Stimulated activated CD4-positive, alpha-beta T cell treated with anti-CD3 and anti-CD28 coated beads, Interleukin-1b, Interleukin-23, amount 100 ng/mL, for 48 hours (primary cell): ENCODE measurements at places on chromosomes 13 and 19.
A peak's percentile ranks its signal among the peaks of the same experiment; 100 is the strongest.

GRCh38 chr13:35478271-35479037, 2.0 kb upstream of the MAB21L1 start:
- DNase-seq = no peak

- DNase-seq = peak; percentile 65
These were observed at the start of gene DENND1C for GRCh38 chr19:6481541-6482342. DENND1C (minus strand) TSS chr19:6481787; CDS start chr19:6481695, 92 bp downstream.

DNA sequence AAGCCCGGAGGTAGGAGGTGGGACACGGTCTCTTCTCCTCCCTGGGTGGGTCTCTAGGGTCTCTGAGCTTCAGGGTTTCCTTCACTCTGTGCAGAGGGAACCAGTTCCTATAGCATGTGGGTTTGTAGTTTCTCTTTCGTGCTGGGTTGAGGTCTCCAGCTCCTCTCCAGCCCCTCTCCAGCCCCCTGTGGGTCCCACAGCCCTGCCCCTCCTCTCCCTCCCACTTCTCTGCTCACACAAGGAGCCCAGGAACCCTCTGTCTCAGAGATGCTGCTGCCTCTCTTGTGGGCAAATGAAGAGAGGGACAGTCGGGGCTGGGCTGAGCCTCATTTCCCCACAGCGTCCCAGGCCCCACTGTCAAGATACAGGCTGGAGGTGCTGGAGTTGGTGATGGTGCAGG, 1.4 kb downstream of the SIGLEC7 start:
- no peak for DNase-seq

DNA sequence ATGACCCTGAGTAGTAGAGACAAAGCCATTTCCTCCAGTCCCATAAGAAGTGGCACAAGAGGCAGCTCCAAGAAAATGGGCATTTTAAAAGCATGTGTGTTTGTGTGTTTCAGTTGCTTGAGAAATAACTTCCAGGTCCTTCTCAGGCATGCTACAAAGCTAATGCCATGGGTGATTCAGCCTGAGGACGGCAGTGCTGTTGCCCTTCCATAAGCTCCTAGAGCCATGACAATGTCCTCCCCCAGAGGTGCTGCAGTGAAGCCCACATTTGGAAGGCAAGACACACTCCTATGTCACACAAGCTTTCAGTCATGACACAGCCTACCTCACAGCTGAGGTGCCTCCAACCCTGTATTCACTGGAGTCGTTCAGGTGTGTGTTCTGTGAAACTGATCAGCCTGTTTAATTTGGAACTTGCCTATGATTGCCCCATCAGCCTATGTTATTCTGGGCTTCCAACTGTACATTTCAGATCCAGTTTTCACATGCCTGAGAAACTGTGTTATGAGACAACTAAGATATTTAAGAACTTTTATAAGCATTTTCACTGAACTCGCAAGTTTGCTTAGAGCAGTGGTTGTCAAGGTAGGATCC, 213.6 kb downstream of the FOXO1 start:
- DNase-seq = no peak

GRCh38 chr13:47478985-47479384, 522.1 kb downstream of the SUCLA2 start:
- no peak for DNase-seq

DNA sequence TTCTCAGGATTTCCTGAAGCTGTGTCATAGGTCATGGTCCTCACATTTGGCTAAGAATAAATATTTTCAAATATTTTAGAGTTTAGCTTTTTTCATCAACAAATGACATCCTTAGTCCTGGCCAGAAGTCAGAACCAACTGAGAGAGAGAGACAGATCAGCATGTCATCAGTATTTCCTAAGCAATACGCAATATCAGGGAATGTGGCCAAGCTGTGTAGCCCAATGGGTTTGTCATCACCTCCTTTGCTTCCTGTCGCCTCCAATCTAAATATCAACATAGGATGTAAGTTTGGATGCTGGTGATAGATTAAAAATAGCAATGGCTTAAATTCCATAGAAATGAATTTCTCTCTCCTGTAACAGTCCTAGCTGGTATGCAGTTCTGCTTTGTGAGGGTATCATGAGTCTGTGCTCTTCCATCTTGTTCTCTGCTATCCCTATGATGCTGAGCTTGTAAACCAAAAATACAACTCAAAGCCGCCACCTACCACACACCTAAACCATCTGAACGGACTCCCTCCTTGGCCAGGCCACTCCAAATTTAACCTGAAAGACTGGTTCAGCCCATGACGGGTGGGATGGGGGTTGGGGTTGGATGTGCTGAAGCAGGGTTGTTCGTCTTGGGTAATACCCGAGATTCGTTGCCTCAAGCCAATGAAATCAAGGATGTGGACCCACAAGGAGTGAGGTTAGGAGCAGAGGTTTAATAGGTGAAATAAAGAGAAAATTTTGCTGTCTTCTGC, 10.0 kb upstream of the IGSF23 start:
- no peak for DNase-seq

GRCh38 chr19:7292950-7293761, 1.1 kb downstream of the INSR start:
- no peak for DNase-seq

- no peak for DNase-seq
These were observed 222.4 kb upstream of the PCDH17 start for GRCh38 chr13:57409121-57409520.

GRCh38 chr19:13155472-13156359, 5.5 kb downstream of the IER2 start:
- DNase-seq = peak; percentile 56

- no peak for DNase-seq
These were observed 900.1 kb downstream of the PCDH9 start for GRCh38 chr13:66329988-66330451.

- DNase-seq = no peak
These were observed 209.8 kb downstream of the FGF14 start for GRCh38 chr13:102191951-102192502.

GRCh38 chr13:58376349-58376748, 744.8 kb downstream of the PCDH17 start:
- no peak for DNase-seq

DNA sequence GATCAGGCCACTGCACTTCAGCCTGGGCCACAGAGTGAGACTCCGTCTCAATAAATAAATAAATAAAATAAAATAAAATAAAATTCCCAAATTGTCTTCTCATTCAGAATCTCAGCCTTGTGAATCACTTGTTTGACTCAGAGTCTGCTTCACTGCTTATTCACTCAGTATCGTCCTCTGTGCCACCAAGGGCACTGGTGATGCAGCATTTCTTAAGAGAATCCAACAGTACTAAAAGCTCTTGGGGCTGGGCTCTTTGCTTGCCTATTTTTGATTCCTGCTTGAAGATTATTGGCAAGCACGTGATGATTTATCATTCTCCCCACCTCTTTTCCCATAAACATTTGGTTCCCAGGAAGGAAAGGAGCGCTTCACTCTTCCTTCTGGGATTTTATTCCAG, 54.8 kb upstream of the HMGB1 start:
- no peak for DNase-seq

DNA sequence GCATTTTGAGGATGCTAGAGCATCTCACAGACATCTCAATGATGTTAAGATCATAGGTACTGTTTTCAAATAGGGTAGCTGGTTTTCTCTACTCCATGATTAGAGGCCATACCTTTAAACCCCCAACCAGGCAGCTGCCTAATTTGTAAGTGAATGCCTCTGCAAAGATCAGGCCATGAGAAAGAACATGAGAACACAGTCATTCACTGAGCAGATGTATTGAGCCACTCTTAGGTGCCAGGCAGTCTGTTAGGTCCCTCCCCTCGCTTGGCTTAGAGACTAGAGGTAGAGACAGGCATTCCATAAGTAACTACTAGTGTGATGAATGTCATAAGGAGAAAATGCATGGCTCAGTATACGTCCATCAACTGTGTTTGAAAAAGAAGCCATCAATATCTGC, 410.0 kb downstream of the FGF9 start:
- no peak for DNase-seq

GRCh38 chr13:43195551-43195950, 172.2 kb downstream of the DNAJC15 start:
- no peak for DNase-seq

- DNase-seq = no peak
These were observed 279.3 kb downstream of the RBM26 start for GRCh38 chr13:79126706-79127105.

GRCh38 chr13:65660731-65661130, 1569.4 kb downstream of the PCDH9 start:
- no peak for DNase-seq

DNA sequence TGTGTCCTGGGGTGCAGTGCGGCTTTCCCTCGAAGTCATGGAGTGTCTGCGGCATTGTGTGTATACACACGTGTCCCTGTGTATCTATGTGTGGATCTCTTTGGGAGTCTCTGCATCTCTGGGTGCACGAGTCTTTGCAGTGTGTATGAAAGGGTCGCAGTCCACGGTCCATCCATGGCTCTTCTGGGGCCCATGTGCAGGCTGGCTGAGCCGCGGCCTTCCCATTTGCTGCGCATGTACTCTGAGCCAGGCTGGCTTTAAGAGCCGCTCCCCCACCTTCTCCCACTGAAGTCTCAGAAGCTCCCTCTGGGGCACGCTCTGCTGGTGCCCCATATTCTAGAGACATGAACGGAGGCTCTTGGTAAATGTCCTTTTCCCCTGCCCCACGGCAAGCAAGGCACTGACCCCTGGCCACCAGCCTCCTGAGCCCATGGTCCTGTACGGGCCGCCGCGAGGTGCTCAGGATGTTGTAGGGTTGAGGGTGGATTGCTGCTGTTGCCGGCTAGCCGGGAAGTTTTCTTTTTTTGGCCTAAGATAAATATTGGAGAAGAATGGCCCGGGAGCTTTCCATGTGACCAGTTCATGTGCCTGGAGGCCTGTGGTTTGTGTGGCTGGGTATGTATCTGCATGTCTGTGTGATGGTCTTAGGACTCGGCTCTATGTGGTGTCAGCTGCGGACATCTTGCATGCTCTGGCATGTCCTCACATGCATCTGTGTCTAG, 31.9 kb downstream of the PAK4 start:
- no peak for DNase-seq

DNA sequence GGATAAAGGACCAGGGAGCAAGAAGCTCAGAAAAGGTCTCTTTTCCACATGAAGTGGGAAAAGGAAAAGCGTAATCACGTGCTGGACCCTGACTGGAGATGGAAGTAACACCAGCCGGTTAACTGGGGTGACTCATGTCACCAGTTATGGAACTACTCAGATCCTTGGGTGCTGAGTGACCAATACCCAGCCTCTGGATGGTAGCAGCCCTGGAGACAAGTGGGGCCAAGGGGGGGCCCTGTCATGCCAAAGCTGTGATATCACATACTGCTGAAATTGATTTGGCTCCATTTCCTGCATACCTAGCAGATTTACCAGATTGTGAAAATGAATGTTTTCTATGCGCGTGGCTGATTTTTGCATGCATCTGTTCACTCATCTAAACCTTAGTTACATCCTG, 158.9 kb downstream of the ZIC5 start:
- DNase-seq = no peak

DNA sequence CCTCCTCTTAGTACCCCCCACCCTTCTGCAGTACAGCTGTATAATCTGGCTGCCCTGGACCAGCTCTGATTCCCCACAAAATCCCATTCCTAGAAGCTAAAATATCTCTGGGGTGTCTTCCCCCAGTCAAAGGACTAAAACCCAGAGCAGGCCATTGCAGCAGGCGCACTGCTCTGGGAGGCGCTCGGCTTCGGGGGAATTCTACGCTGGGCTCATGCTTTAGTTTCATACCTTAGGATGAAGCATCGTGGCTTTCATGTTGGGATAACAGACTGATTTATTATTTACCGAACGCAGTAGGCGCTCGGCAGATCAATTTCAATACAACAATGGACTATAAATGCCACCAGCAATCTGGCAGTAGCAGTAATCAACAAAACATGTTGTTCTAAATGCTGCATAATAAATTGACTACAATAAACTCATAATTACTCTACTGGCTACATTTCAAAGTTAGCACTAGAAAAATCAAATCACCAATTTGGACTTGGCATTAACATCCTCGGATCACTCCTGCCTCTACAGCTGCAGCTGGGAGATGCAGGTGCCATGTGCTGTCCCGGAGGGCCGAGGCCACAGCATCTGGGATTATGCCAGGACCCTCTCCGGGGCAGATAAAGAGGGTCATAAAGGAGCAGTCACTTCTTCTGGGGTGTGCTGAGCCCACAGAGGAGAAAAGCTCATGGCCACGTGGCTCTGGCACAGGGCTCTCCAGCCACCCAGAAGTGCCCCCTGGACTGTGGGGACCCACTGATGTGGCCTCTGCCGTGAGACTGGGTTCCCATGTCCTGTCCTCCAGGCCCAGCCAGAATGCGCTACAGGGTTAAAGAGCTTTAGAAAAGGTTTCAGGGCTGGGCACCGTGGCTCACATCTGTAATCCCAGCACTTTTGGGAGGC, 35.3 kb downstream of the CEBPG start:
- no peak for DNase-seq

- peak; percentile 50 for DNase-seq
These were observed 536 bp upstream of the AKAP8 start for GRCh38 chr19:15379999-15380647.

DNA sequence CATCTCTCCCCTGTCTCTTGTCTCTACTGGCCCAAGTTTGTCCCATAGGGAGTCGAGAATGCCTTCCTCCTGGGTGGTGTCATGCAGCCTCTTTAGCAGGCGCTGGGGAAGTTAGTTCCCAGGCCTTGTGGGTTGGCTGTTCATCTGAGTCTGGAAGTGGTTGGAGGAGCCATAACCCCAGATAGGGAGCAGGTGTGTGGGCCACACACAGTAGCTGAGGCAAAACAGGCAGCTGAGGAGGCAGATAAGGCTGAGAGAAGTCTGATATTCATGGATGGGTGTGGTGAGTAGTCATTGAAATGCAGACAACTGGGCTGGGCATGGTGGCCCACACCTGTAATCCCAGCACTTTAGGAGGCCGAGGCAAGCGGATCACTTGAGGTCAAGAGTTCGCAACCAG, 40.9 kb upstream of the KPNA3 start:
- DNase-seq = no peak

DNA sequence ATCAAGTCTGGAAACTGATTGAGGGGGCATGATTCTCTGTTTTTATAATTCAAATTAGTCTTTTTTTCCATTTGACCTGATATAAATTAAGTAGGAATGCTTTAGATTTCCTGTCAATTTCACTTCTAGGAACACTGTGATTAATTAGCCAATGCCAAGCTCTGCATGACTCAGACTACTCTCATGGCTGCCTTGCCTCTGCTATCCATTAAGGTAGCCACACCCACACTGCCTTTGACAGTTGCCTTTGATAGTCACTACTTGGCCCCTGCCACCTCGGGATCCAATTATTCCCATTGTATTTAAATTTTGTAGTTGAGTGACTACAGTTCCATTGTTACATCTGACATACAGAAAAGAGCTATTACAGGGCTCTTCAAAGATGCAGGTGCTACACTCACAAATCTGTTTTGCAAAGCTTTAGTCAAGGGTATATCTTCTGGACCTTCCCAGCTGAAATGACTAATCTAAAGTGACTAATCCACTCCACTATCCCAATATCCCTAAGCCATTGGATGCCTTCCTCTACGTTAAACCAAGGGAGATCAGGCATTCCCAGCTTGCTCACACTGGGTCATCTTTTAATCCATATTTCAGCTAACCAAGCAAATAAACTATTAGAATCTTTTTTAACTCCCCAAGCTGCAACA, 1193.1 kb upstream of the MIR17HG start:
- DNase-seq = no peak
